ENCODE measurements at places on chromosomes 2 and 18.

- DNase-seq = no peak
These were observed 94.9 kb downstream of the RND3 start for GRCh38 chr2:150392614-150393013.

GRCh38 chr2:138187221-138187620 is 222.9 kb downstream of the HNMT start:
- DNase-seq = no peak

DNA sequence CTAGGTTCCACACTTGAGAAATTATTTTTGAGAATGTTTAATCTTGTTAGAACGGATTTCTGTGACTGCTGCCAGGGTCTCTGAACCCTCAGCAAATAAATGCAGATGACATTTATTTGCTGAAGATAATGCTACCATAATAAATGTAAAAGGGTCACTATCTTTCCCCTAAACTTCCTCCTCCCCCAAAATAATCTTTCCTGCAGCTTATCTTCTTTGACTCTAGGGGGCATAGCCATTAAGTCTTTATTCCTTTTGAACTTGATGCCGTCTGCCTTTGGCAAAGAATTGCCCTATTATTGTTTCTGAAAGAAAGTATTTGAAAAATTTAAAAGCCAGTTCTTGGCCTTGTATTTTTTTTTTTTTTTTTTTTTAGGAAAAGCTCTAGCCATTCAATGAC is 63.6 kb upstream of the ACSL3 start:
- DNase-seq = no peak

- DNase-seq = no peak
These were observed 277.3 kb downstream of the AGAP1 start for GRCh38 chr2:235770909-235771820.

DNA sequence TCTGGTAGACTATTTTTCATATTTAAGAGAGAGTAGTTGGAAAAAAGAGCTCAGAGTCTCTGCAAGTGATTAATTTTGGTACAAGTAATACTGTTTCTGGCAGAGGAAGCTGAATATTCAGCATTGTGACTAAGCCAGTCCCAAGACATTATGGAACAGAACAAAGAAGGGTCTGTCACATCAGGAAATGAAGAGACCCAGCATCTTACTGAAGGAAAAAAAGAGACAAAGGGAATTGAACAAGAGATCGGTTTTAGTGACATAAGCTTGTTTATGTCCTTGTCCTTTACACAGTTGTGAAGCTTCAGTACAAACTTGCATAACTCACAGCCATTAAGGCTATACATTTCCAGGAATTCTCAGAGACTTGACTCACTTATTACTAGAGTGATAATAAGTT is 568.5 kb upstream of the SLC8A1 start:
- DNase-seq = no peak

GRCh38 chr2:202317080-202317857 is 51.7 kb downstream of the NOP58 start:
- peak; percentile 68 for DNase-seq

GRCh38 chr2:202164411-202164810 is 74.0 kb downstream of the SUMO1 start:
- DNase-seq = no peak

GRCh38 chr2:85266146-85267041 is 61.4 kb downstream of the TGOLN2 start:
- peak; percentile 84 for DNase-seq

- no peak for DNase-seq
These were observed 10.7 kb downstream of the RPL31 start for GRCh38 chr2:101012706-101013181.

DNA sequence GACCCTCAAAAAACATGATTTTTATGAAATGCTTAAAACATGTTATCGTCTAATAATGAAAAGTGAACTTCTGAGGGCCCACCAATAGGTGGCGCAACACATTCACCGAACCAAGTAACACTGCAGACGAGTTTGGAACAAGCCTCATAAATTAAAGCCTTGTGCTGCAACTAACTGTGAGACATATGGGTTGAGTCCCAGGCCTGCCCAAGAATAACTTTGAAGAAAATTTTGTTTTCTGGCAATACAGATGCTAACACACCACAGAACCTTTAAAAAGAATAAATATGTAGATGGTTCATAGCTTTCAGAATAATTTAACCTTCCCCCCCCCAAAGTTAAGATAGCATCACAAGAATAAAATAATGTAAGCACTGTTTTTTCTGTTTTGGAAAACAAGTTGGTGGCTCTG is 285.9 kb downstream of the RNF144A start:
- no peak for DNase-seq

GRCh38 chr2:138403431-138403927 is 98.1 kb upstream of the SPOPL start:
- DNase-seq = no peak

GRCh38 chr2:190582019-190582418 is 47.5 kb upstream of the NEMP2 start:
- no peak for DNase-seq

DNA sequence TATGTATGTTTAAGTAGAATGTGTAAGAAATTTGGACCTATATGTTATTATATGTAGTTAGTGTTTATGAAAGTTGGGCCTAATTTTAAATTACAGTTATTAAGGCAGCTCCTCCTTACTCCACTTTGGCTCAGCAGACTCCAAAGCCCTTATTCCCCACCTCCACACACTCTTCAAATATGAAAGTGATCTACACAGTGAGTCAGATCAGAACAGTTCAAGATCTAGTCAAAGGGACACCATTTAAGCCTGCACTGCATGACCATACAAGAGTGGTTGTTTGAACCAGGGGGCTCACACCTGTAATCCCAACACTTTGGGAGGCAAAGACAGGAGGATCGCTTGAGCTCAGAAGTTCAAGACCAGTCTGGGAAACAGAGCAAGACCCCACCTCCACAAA is 21.2 kb upstream of the PMAIP1 start:
- DNase-seq = no peak

DNA sequence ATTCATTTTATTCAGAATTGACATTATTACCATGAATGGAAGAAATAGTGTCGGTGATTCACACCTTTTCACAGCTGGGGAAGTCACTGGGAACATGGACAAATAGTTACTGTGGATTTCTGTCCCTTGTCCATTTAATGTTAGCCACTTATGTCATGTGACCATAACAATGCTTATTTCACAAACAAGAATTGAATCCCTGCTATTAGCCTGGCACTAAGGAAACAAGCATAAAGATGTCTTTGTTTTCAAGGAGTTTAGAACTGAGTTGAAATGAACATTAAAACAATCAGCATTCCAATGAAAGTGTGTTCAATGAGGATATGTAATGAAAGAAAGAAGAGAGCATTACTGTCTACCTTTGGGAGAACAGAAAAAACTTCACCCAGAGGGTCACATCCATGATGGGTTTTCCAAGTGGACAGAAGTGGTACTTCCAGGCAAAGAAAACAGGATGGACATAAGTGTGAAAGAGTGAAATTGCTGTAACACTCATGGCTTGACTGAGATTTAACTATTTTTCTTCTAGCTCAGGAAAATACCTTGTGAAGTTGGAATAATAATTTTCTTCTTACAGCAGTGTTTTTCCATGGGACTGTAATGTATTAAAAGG is 324.5 kb upstream of the UBE2E3 start:
- DNase-seq = no peak

DNA sequence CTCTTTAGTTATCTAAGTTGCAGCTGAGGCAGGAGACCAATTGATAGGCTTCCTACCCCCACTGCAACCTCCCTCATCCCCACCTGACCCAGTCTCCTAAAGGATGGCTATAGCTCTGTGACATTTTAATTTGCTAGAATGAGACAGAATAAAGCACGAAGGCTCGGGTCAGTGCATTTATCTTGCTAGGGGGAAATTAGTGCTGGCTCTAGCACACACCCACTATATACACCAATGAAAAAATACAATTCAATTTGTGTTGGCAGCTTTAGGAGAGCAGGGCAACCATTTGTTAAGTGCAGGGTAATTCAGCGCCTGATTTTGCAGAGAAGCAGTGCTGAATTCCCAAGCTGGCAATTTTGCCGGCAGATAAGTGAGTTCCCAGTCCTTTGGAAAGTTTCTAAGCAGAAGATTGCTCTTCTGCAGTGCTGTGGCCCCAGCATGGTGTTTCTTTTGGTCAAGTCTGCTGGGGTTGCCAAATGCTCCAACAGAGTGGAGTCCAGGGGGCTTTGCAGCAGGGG is 346.0 kb downstream of the ALK start:
- DNase-seq = no peak

DNA sequence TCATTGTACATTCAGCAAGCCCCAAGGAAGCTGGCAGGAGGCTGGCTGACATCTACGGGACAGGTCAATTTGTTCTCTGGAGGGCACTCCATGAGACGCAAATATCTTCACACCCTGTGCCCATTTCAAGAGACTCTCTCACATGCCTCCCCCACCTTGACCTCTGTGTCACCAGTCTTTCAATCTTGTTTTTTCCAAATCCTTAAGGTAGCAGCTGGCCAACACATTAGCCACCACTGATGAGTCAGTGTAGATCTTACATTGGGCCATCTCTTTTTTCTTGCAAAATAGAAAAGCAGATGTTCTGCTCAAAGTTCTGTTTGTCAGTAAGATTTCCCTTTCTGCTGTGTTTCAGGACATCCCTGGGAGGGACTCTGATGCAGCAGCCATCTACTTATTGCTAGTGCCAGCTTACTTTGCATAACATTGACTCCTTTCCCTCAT is 1.7 kb upstream of the DPP4 start:
- no peak for DNase-seq

DNA sequence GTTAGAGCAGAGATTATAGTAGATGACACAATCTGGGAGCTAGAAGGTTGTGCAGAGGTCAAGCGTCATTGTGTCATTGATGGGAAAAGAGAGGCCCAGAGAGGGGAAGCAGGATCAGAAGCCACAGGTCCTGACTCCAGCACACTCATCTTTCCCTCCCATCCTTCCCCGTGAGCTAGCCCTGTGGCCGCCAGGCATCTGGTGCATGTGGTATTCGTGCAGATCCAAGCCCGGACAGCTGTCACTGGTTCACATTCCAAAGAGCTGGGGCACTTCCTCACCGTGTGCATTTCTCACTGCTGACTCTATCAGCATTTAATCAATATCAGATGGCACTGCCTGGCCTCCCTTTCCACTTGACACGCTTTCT is 94.1 kb upstream of the THOC1 start:
- DNase-seq = peak; percentile 45

GRCh38 chr18:26656944-26657536 is 108.7 kb upstream of the KCTD1 start:
- DNase-seq = peak; percentile 88

DNA sequence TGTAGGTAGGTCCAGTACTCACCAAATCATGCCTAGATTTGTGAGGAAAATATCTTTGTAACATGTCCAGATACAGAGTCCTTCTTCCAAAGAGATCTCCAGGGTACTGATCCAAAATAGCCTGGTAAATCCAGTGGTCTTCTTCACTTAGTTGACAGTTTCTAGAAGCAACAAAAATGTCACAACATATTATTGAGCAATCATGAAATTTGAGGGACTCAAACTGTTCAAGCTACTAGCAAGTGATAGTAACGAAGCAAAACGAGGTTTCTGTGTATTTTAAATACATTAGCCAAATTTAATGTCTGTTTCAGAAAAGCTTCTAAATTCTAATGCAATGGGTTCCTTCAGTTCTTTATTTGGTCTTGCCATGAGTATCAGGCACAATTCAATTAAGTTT is 142.8 kb downstream of the CCDC148 start:
- no peak for DNase-seq

- no peak for DNase-seq
These were observed 594.0 kb upstream of the VRK2 start for GRCh38 chr2:57452634-57453033.

DNA sequence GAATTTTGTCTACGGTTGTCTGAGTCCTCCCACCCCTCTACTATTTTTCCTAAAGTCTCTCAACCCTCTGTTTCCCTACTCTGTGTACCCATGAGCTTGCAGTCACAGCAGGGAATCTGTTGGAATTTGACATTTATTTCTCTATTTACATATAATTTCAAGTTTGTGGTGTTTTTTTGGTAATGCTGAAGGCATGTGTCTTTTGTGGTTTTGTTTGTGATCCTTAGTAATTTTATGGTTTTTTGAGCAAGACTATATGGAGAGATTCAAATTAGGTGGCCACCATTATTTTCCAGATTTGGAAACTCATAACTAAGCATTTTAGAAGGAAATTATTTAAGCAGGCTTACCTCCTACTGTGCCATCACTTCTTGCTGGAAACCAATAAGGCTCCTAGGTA is 27.2 kb upstream of the FBLN7 start:
- DNase-seq = no peak

DNA sequence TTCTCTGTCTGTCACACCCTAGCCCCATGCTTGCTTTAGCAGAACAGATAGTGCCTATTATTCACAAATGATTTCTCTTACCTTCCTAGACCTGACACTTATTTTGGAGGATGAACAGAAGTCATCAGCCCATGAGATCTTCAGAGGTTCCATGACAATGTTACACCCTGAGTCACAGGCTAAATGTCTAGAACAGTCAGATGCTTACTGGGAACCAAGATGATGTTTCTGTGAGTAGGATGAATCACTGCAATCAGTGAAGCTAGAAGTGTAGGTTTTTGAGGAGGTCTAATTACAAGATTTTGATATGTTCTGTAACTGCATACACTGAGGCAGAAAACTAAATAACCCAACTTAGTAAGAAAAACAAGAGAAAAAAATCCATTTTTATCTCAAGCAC is 123.0 kb upstream of the THUMPD2 start:
- DNase-seq = no peak

DNA sequence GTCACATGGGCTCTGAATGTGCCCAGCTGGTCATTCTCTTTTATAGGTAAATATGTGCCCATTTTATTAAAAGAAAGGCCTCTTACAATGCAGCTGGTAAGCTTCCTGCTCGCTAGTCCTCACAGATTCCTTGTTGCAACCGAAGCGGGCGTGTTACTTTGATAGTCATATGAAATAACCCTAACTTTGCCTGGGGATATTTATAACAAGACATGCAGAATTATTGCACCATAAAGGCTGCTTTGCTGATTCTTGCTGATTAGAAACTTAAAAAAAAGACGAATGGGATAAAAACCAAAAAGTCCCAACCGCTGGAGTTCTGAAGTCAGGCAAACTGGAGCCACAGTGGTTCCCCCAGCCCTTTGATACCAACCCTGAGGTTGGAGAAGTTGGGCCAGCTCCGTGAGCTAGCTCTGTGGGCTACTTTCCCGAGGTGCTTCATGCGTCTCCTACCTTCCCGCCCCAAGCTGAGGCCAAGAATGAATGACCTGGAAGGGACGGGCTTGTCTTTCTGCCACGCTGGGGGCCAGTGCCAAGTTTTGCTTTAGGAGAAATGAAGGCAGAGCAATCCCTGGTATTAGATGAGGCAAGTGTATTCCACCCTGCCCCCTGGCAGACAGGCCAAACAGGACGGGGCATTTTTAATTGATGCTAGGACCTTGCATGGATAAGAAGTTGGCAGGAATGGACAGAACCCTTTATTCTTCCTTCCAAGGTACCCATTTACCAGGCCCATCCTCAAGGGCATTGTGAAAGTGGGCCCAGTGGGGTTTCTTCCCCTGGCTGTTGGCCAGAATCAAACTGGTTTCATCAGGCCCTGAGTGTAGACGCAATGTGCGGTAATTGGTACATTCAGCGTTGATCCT is 140.4 kb downstream of the KCTD1 start:
- DNase-seq = no peak

GRCh38 chr2:237207646-237208045 is 122.0 kb downstream of the COPS8 start:
- peak; percentile 91 for DNase-seq

GRCh38 chr2:121818546-121818945 is 63.1 kb downstream of the TSN start:
- no peak for DNase-seq

All from left cardiac atrium (tissue), 4 donors.